ENCODE measurements at places on chromosomes 6 and 20.

- DNase-seq = no peak
Measured at GRCh38 chr20:36030149-36030548, 61.8 kb downstream of the CNBD2 start.

DNA sequence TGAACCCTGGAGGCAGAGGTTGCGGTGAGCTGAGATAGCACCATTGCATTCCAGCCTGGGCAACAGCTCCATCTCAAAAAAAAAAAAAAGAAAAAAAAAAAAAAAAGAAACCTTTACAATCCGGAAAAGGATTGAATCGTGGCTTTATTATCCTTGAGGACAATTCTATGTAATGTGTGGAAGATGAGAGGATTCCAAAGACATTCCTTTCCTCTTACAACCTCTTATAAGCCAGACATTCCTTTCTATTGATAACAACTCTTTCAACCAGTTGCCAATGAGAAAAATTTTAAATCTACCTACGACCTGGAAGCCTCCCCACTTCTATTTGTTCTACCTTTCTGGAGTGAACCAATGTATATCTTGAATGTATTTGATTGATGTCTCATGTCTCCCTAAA lies 91.2 kb upstream of the EEF1E1 start:
- no peak for DNase-seq

GRCh38 chr6:44661221-44662008 lies 273.9 kb downstream of the CDC5L start:
- peak; percentile 13 for DNase-seq

GRCh38 chr20:53706466-53707370 lies 113.1 kb upstream of the ZNF217 start:
- DNase-seq = no peak

GRCh38 chr6:14254505-14254904 lies 136.9 kb downstream of the CD83 start:
- no peak for DNase-seq

DNA sequence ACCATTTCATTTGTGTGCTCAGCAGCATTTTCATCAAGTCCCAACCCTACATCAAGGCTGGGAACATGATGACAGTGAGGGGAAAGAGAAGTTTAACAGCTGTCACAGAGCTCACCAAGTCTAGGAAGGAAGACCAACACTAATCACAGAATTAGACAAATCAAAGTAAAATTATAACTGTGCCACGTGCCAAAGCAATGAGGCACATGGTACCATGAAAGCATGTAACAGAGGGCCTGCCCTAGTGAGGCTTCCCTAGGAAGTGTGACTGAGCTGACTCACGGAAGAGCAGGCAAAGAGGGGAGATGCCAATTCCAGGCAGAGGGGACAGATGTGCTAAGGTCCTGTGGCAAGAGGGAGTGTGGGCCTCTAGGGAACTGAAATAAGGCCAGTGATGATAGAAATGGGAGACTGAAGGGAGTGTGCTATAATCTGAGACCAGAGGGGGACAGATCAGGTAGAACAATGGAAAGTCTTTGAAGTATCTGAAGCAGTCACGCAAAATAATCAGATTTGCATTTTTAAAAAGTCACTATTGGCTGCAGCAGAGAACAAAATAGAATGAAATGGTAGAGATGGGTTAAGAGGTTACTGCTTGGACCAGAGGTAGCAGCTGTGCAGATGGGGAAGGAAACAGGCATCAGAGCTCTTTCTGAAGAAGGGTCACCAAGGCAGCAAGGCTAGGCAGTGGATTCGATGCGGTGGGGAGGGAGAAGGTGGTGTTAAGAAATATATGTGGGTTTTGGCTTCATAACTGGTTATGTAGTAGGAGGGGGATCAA lies 86.8 kb downstream of the GPR6 start:
- no peak for DNase-seq

DNA sequence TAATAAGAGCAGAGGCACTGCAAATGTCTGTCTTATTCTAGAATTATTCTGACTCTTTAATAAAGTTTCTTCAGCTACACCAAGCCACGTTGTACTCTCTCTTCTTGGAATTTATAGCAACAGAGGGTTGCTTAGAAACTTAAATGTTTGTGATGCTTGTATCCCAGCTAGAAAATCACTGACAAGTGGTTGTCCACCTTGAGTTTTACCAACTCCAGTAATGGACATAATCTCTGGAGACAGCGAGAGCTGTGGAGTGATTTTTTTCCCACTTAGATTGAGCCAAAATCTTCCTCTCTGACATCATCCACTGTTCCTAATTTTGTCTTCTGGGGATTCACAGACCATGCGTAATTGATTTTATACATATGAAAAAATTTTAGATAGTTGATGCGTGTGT lies 8.0 kb downstream of the ECT2L start:
- no peak for DNase-seq

DNA sequence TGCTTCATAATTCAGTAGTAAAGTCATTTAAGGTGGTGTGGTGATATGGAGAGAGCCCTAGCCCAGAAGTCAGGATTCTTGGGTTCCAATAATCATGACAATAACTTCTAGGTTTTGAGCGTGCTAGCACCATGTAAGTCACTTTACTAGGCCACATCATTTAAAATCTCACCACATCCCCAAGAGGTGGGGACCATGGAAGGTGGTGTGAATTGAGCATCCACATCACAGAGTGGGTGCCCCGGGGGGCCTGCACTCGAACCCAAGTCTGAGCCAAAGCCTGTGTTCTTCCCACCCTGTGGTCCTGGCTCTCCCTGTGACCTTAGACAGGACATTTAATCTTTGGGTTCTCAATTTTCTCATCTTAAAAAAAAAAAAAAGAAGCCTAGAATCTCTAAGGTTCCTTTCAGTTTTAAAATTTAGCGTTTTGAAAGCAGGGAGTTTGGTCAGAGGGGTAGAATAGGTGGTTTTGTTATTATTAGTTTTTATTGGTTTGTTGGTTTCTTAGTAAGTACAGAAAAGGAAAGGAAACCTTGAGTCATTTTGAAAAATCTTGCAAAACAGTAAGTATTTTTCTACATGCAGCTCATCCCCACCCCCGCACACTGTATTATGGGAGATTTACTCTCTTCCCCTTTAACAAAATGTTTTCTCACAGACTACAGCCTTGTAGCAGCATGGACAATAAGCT lies 26.4 kb downstream of the ARMC2 start:
- DNase-seq = no peak

DNA sequence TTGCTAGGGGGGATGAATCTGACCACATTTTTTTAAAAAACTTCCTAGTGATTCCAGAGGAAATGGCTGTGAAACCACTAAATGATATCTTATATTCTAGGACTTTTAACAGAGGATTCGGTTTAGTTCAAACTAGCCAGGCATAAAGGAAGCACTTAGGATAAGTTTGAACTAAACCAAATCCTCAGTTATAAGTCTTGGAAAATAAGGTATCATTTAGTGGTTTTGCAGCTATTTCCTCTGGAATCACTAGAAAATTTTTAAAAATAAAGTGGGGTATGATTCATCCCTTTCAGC lies 327.9 kb upstream of the QKI start:
- DNase-seq = no peak

GRCh38 chr20:60802676-60803075 lies 449.4 kb upstream of the CDH4 start:
- no peak for DNase-seq

All from DMS 273 treated with DMSO at 0.1 percent for 48 hours (cell line).